Ascending aorta (tissue), 2 donors: ENCODE measurements at places on chromosomes 2 and 18. TPM values are rescaled to one million over a fixed set of nuclear protein-coding genes. Genes with fewer than 3 reads are reported as not detected.
A peak's percentile ranks its signal among the peaks of the same experiment; 100 is the strongest.

GRCh38 chr18:36580266-36580665 is 248.5 kb downstream of the TPGS2 start:
- H3K27me3 ChIP-seq = no peaks in the 10 kb centered on the region
- H3K4me3 ChIP-seq = no peak overlapping the region
- H3K36me3 ChIP-seq = no peaks in the 10 kb centered on the region
- DNase-seq = no peak
- peaks cover 21% of the 10 kb centered on the region for H3K4me1 ChIP-seq
- peak overlapping the region; percentile 85 for H3K27ac ChIP-seq

DNA sequence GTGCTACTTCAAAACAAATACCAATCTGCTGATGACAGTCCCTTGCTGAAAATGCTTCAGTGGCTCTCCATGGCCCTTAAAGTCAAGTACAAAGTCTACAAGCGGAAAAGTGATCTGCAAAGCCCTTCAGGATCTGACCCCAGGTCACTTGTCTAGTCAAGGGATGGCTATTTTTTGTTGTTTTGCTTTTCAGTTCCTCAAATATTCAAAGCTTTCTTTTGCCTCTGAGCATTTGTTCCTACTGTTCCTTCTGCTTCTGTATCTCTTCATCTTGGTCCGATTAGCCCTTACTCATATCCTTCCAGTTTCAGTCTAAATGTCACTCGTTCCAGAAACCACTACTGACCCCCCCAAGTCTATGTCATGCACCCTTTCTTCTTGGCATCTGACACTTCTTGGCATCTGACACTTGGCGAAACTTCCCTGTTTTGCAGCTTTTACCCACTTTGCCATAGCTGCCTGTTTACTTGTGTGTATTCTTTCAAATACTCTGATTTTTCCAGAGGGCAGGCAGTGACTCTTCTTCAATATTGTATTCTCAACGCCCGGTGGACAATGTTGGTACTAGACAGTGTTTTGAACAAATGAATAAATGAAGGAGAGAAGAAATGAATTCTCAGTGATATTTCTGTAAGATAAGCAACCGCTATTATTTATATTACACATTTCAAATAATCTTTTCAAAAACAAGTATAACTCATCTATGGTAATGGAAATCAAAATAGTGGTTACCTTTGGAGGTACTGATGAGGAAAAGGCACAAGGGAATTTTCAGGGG is 175.9 kb upstream of the FN1 start:
- DNase-seq = no peak
- H3K27me3 ChIP-seq = no peaks in the 10 kb centered on the region
- H3K4me3 ChIP-seq = no peak overlapping the region
- H3K4me1 ChIP-seq = no peaks in the 10 kb centered on the region
- no peaks in the 10 kb centered on the region for H3K36me3 ChIP-seq

- DNase-seq = no peak
- H3K27ac ChIP-seq = no peak overlapping the region
- H3K4me1 ChIP-seq = no peaks in the 10 kb centered on the region
- no peaks in the 10 kb centered on the region for H3K36me3 ChIP-seq
- no peak overlapping the region for H3K4me3 ChIP-seq
- no peaks in the 10 kb centered on the region for H3K27me3 ChIP-seq
Measured at GRCh38 chr2:18245375-18245774, 315.1 kb downstream of the RDH14 start.

- no peak overlapping the region for H3K27ac ChIP-seq
- no peaks in the 10 kb centered on the region for H3K27me3 ChIP-seq
- DNase-seq = no peak
- no peak overlapping the region for H3K4me3 ChIP-seq
Measured at GRCh38 chr2:144405321-144405720, 114.6 kb downstream of the ZEB2 start.

DNA sequence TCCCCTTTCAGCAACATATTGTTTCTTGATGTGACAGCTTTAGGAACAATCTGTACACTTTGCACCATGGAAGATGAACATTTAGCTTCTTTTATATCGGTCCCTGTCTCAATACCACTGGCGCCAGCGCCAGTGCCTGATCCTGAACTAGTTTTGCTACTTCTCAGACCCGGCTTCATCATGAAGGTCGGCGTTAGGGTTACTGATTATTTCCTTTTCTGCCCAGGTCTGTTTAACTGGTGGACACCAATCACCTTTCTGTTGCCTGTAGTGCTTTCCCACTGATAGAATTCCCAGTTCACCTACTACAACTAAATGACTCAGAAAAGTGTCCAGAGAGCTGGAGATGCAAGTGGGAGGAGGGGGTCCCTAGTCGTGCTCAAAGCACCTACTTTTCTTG is 99.5 kb downstream of the MYCN start:
- H3K27ac ChIP-seq = no peak overlapping the region
- H3K36me3 ChIP-seq = no peaks in the 10 kb centered on the region
- no peaks in the 10 kb centered on the region for H3K27me3 ChIP-seq
- no peaks in the 10 kb centered on the region for H3K4me1 ChIP-seq
- H3K4me3 ChIP-seq = no peak overlapping the region
- no peak for DNase-seq

- no peaks in the 10 kb centered on the region for H3K27me3 ChIP-seq
- H3K4me1 ChIP-seq = no peaks in the 10 kb centered on the region
- H3K36me3 ChIP-seq = no peaks in the 10 kb centered on the region
Measured at GRCh38 chr2:207450186-207450585, 79.6 kb upstream of the CREB1 start.

GRCh38 chr2:85939131-85939530 is 50.3 kb upstream of the ST3GAL5 start:
- DNase-seq = no peak
- H3K4me3 ChIP-seq = no peak overlapping the region
- no peaks in the 10 kb centered on the region for H3K36me3 ChIP-seq
- H3K27ac ChIP-seq = no peak overlapping the region
- H3K4me1 ChIP-seq = no peaks in the 10 kb centered on the region

GRCh38 chr2:178204977-178205376 is 10.7 kb downstream of the OSBPL6 start:
- no peaks in the 10 kb centered on the region for H3K36me3 ChIP-seq
- DNase-seq = no peak
- no peak overlapping the region for H3K27ac ChIP-seq
- no peaks in the 10 kb centered on the region for H3K4me1 ChIP-seq
- H3K27me3 ChIP-seq = no peaks in the 10 kb centered on the region
- no peak overlapping the region for H3K4me3 ChIP-seq

DNA sequence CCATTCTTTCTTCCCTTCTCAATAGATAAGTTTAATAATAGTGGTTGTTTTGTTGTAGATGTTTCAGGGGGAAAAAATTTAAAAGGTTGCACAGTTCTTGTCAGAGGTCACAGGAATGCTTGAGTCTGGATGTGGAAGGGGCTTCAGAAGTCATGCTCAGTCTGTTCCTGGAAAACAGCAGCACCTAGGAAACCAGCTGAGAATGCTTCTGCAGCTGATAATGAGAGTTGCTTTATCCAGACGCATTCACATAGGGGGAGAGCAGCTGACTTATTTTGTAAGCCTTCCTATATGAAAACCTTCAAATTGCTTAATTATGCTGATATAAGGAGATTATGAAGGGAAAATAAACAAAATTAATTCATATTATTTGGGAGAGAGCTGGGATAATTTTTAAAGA is 235.5 kb downstream of the GULP1 start:
- no peak for DNase-seq
- H3K27me3 ChIP-seq = no peaks in the 10 kb centered on the region
- H3K36me3 ChIP-seq = no peaks in the 10 kb centered on the region
- H3K4me1 ChIP-seq = no peaks in the 10 kb centered on the region
- H3K4me3 ChIP-seq = peak overlapping the region; percentile 31

DNA sequence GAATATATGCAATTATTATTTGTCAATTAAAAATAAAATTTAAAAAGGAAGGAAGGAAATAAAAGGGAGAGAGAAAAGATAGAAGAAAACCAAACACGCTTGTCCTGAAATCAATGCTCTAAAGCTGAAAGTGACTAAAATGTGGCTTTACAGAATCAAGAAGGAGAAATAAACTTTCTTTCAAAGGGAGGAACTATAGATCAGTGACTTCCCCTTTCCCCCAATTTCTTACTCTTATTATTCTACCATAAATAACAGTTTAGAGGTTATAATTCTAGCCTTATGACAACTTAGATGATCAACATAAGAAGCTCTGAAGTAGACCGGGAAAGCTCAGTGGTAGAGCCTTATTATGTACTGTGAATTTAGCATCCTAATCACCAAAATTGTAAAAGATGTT is 122.5 kb downstream of the ARHGAP15 start:
- H3K4me1 ChIP-seq = no peaks in the 10 kb centered on the region
- no peaks in the 10 kb centered on the region for H3K36me3 ChIP-seq
- H3K27ac ChIP-seq = no peak overlapping the region
- no peak overlapping the region for H3K4me3 ChIP-seq

DNA sequence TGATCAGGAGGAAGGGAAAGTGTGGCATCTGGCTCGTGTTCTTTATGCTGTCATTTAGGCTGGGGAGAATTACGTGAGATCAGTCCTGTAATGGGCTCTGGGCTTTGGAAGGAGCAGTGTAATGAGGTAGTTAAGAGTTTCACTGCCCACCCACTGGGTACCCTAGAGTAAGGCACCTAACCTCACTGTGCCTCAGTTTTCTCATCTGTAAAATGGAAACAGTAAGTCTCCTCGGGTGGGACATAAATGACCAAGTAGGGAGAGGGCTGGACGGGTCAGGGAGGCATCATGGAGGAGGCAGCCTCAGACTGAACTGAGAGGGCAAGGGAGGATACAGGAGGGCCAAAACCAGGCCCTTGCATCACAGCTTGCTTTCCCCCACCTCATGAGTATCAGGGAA is 97.3 kb upstream of the MCFD2 start:
- no peak for DNase-seq
- H3K4me1 ChIP-seq = peaks cover 26% of the 10 kb centered on the region
- no peaks in the 10 kb centered on the region for H3K27me3 ChIP-seq
- H3K27ac ChIP-seq = peak overlapping the region; percentile 71

- no peaks in the 10 kb centered on the region for H3K27me3 ChIP-seq
- H3K4me1 ChIP-seq = peaks cover 6% of the 10 kb centered on the region
- no peaks in the 10 kb centered on the region for H3K36me3 ChIP-seq
Measured at GRCh38 chr2:64606479-64607363, 47.0 kb downstream of the SERTAD2 start.

DNA sequence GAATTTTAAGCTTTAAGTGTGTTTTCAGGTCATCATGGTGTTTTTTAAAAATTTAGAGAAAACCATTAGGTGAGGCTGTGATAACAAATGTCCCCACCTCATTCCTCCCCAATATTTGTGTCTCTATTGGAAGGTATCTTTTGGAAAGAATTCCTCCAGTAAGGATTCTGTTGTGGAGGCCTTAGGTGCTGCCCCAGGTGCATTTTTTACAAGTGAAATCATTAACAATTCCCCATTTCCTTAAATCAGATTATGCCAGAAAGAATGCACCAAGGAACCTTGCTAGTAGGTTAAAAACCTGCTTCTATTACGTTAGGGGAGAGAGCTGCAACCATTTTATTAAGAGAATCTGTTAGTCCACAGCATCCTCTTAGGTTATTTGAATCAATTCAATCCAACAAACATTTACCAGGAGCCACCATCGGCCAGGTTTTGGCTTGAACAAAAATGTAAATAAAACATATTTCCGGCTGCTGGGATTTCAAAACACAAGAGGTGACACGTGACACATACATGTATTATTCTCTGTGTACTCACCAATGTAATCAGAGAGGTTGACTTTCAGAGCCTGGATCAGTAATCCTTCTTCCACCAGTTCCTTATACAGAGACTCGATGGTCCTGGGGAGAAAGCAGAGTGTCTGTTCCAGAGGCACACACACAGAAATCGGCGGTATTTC is 112.5 kb upstream of the ASB18 start:
- H3K36me3 ChIP-seq = no peaks in the 10 kb centered on the region
- DNase-seq = no peak
- H3K27ac ChIP-seq = no peak overlapping the region
- H3K4me3 ChIP-seq = no peak overlapping the region
- H3K4me1 ChIP-seq = no peaks in the 10 kb centered on the region

GRCh38 chr2:68827666-68828065 is 43.5 kb downstream of the BMP10 start:
- H3K4me1 ChIP-seq = peaks cover 25% of the 10 kb centered on the region
- no peaks in the 10 kb centered on the region for H3K36me3 ChIP-seq
- no peak overlapping the region for H3K4me3 ChIP-seq
- H3K27me3 ChIP-seq = no peaks in the 10 kb centered on the region

DNA sequence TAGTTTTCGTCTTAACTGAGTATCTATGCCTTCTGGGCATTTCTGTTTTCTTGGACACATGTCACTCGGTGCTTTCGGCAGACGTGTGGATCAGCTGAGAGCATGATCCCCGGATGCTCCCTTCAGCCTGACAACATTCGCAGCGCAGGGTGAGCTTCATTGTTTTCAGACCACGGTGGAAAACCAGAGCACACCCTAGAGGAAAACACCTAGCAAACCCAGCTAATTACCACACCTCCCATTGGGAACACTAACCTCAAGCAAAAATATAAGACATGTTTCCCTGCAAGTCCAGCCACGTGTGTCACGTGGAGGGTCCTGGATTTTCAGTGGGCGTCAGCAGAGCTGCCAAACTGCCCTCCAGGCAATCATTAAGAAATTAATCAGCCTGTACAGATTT is 31.0 kb downstream of the ANKRD29 start:
- H3K36me3 ChIP-seq = no peaks in the 10 kb centered on the region
- no peaks in the 10 kb centered on the region for H3K4me1 ChIP-seq
- DNase-seq = no peak

GRCh38 chr2:70771446-70771845 is 3.4 kb upstream of the ADD2 start:
- peaks cover 10% of the 10 kb centered on the region for H3K4me1 ChIP-seq
- no peak overlapping the region for H3K27ac ChIP-seq
- DNase-seq = no peak

Gene PJVK
- total RNA-seq = not detected

Gene USP14
- 9.7 TPM for total RNA-seq

Gene NEU2
- not detected for total RNA-seq

Gene INSIG2
- 64.2 TPM for total RNA-seq

Gene SP140L
- 4.0 TPM for total RNA-seq

Gene RASGRP3
- total RNA-seq = 1.6 TPM

Gene LOXHD1
- not detected for total RNA-seq

Gene CCDC178
- not detected for total RNA-seq

Gene AQP12B
- not detected for total RNA-seq
